ENCODE measurements at places on chromosomes 7 and 10.

GRCh38 chr7:73699370-73700068, 16.1 kb downstream of the BUD23 start:
- DNase-seq = no peak

- no peak for DNase-seq
These were observed 15.4 kb downstream of the CFAP46 start for GRCh38 chr10:132926777-132927650.

- DNase-seq = no peak
These were observed 56.5 kb downstream of the ST7 start for GRCh38 chr7:117009705-117010361.

DNA sequence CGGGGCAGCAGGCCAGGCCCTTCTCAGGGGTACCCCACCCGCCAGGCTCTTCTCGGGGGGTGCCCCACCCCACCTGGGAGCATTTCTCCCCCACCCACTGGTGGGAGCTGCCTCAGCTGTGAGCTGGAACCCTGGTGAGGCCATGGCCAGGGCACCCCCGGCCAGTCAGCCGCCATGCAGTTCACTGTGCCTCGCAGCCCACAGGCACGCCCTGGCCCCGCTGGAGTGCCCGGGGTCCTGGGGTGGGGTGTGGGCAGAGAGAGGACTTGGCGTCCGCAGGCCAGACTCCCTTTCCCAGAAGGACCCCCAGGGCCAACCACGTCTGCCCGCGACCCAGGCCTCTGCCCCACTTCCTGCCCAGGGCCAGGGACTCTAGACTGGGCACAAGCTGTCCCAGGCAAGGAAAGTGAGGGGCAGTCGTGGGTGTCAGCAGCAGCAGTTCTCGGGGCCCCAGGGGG, 13.1 kb downstream of the DPYSL4 start:
- DNase-seq = no peak

DNA sequence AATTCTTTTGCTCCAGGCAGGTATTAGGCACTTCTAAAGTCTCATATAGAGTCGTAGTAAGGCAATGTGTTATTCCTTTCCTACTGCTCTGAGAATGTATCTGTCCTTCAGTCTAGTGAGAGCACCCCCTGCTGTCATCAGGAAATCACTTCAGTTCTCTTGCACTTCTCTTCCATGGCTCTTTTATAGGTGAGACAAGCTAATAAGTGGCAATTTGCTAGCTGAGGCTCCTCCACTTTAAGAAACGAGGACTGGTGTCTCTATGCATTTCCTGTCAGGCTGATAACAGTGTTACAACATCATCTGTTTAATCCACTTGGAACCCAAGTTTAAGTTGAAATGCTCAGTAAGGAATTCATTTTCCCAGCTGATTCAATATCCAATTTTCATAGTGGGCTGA, 350.6 kb downstream of the TFEC start:
- DNase-seq = no peak

- no peak for DNase-seq
These were observed 56.9 kb upstream of the SHH start for GRCh38 chr7:155868955-155869783.

GRCh38 chr7:129037585-129037984, 17.3 kb downstream of the TNPO3 start:
- no peak for DNase-seq

- no peak for DNase-seq
These were observed 560.2 kb downstream of the KCNMA1 start for GRCh38 chr10:77077316-77077945.

GRCh38 chr7:30327813-30328212, 43.4 kb downstream of the ZNRF2 start:
- no peak for DNase-seq

- no peak for DNase-seq
These were observed 101.8 kb upstream of the GDF10 start for GRCh38 chr10:47198221-47198620.

DNA sequence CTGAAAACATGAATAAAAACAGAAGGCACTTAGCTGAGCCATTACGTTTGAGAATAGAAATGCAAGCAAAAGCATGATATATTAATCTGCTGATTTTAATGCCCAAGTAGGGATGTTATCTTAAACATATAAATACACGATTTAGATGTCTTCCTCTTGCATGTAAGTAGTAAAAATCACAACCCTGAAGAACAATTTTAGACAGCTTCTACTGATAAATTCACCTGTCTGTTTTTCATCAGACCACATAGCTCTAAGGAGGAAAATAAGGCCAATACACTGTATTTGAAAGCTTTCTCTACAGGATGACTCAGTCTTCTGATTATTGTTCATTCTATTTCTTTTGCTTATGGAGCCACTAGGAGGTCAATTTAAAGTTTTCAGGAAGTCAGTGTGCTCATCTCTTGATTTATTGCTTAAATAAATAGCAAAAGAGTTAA, 210.9 kb upstream of the CHRM2 start:
- DNase-seq = no peak

GRCh38 chr7:140316165-140316661, 82.1 kb downstream of the SLC37A3 start:
- DNase-seq = no peak

DNA sequence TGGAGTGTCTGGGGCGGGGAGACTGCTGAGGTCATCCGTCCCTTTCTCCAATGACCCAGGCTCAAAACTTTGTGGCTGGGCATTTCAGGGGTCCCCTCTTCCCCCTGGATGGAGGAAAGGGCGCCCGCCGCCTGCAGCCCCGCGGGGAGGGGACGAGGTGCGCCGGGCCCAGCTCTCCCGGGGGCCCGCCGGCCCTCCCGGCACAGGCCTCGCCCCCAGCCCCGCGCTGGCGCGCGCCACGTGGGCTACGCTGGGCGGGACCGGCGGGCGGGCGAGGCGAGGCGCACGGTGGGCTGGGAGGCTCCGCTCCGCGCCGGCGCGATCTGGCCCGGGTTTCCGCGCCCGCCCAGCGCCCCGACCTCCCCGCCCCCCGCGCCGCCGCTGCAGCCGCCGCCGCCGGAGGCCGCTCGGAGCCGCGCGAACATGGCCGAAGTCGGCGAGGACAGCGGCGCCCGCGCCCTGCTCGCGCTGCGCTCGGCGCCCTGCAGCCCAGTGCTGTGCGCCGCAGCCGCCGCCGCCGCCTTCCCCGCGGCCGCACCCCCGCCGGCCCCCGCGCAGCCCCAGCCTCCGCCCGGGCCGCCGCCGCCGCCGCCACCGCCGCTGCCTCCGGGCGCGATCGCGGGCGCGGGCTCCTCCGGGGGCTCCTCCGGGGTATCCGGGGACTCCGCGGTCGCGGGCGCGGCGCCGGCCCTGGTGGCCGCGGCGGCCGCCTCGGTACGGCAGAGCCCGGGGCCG, at the start of gene FOXK1:
Gene FOXK1, plus strand, starts transcription at position 410 of the 735 bp plus-strand sequence. Its CDS starts 14 bp downstream, at position 424.
- DNase-seq = no peak

DNA sequence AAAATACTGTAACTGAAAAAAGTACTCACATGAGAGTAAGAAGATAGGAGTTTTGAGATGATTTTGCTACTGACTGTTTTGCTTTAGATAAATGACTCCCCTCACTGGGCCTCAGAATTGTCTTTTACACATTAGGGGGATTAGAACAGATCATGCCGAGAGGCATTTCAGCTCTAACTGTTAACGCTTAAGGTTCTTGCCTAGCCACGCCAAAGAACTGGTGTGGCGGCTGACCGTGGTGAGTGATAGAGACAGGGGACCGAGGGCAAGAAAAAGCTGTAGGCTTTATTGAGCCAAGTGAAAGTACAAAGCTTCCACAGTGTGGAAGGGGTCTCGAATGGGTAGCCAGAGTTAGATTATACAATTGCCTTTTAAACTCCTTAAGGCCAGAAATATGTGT, 368.5 kb upstream of the MYO3A start:
- DNase-seq = no peak

DNA sequence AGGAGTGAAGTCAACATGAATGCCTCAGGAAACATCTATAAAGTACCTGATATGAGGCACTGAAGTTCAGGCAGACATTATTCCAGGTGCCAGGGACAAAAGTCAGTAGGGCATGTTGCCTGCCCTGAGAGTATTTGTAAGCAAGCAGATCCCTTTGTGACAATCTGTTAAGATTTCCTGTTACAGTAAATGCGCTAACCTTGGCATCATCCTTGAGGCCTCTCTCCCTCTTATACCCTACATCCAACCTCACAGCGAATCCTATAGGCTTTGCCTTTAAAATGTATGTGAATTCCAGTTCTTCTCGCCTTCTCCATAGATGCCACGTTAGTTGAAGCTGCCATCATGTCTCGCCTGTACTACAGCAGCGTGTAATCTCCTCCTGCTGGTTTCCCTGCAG, 165.3 kb downstream of the DNAH11 start:
- no peak for DNase-seq

DNA sequence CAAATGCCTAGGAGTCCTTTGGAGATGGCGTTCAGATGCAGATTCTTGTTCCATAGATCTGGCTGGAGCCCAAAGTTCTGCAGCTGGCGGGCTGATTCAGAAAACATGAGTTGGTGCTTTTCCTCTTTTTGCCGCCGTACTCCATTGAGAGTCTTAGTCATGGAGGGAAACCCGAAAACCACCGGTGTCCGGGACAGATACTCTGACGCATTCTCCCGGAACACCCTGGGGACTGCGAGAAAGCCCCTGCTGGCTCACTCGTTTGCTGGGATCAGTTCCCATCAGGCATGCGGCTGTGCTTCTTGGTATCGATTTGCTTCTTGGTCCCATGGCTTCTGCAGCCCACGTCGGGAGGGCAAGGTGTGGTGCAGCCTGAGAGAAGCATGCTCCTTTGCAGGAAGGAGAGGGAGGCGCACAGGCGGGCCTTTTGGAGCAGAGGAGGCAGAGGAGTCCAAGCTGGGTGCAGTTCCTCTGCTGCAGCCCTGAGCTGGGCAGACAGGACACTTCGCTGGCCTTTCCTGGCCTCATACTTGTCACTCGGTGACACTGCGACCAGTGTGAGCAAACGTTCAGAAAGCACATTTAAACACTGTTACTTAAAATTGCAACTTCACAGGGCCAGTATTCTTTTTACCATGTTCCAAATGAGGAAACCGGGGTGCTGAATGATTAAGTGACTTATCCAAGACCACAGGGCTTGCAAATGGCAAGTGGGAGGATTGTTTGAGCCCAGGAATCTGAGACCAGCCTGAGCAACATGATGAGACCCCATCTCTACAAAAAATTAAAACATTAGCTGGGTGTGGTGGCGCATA, 30.6 kb upstream of the PFKFB3 start:
- DNase-seq = no peak

GRCh38 chr7:31192986-31193385, 140.9 kb downstream of the ADCYAP1R1 start:
- no peak for DNase-seq

DNA sequence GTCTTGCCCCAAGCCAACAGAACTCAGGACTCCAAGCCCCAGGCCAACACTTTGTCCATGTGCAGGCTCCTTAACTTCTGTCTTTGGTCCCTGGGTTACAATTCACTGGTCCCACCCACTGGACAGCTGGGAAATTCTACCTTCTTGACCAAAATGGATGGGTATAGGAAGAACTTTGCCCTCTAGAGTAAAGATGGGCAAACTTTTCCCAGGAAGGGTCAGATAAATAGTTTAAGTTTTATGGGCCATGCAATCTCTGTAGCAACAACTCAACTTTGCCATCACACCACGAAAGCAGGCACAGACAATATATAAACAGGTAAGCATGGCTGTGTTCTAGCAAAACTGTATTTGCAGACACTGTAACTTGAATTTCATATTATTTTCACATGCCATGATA, 147.1 kb downstream of the PLXNA4 start:
- DNase-seq = no peak
